ENCODE measurements at places on chromosomes 7 and 10. TPM values are rescaled to one million over a fixed set of nuclear protein-coding genes. Genes with fewer than 3 reads are reported as not detected.

DNA sequence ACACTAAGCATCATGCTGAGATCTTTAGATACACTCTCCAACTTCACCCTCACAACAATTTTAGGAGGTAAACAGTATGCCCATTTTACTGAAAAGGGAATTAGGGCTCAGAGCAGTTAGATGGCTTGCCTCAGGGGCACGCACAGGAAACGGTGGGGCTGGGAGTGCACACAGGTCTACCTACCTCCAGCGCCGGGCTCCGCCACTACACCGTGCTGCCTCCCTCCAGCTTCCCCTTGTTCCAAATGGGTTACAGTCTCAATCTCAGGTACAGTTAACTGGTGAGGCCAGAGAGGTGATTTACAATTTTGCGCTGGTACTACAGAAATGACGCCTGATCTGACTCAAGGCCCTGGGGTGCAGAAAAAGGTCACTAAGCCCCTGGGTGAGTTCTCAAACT lies 142.0 kb downstream of the NOC3L start:
- no peak for DNase-seq
- no peaks in the 10 kb centered on the region for H3K27me3 ChIP-seq
- H3K36me3 ChIP-seq: no peaks in the 10 kb centered on the region

- H3K27ac ChIP-seq: no peak overlapping the region
- no peaks in the 10 kb centered on the region for H3K36me3 ChIP-seq
- H3K4me1 ChIP-seq: no peaks in the 10 kb centered on the region
- H3K27me3 ChIP-seq: peaks cover 56% of the 10 kb centered on the region
- no peak overlapping the region for H3K4me3 ChIP-seq
- DNase-seq: peak; percentile 16
These were observed 51.3 kb upstream of the GPR26 start for GRCh38 chr10:123614888-123615287.

GRCh38 chr10:48449501-48450232 lies 143.2 kb downstream of the MAPK8 start:
- H3K27ac ChIP-seq: no peak overlapping the region
- DNase-seq: no peak
- no peaks in the 10 kb centered on the region for H3K36me3 ChIP-seq
- H3K27me3 ChIP-seq: no peaks in the 10 kb centered on the region

GRCh38 chr10:69052736-69053135 lies 35.2 kb upstream of the SRGN start:
- H3K4me1 ChIP-seq: no peaks in the 10 kb centered on the region
- no peak overlapping the region for H3K27ac ChIP-seq
- H3K36me3 ChIP-seq: no peaks in the 10 kb centered on the region
- no peak overlapping the region for H3K4me3 ChIP-seq
- no peak for DNase-seq
- no peaks in the 10 kb centered on the region for H3K27me3 ChIP-seq

- no peak overlapping the region for H3K27ac ChIP-seq
- peaks cover 12% of the 10 kb centered on the region for H3K36me3 ChIP-seq
- H3K4me1 ChIP-seq: peaks cover 13% of the 10 kb centered on the region
- DNase-seq: no peak
These were observed 7.6 kb downstream of the FOXK1 start for GRCh38 chr7:4689668-4690067.

GRCh38 chr10:74683067-74683466 lies 143.3 kb upstream of the KAT6B start:
- no peak overlapping the region for H3K4me3 ChIP-seq
- H3K27ac ChIP-seq: no peak overlapping the region
- no peak for DNase-seq

- H3K4me3 ChIP-seq: no peak overlapping the region
- H3K27ac ChIP-seq: no peak overlapping the region
- no peaks in the 10 kb centered on the region for H3K27me3 ChIP-seq
- DNase-seq: no peak
- H3K4me1 ChIP-seq: no peaks in the 10 kb centered on the region
- no peaks in the 10 kb centered on the region for H3K36me3 ChIP-seq
These were observed 68.5 kb downstream of the LRRC4 start for GRCh38 chr7:127962589-127963361.

DNA sequence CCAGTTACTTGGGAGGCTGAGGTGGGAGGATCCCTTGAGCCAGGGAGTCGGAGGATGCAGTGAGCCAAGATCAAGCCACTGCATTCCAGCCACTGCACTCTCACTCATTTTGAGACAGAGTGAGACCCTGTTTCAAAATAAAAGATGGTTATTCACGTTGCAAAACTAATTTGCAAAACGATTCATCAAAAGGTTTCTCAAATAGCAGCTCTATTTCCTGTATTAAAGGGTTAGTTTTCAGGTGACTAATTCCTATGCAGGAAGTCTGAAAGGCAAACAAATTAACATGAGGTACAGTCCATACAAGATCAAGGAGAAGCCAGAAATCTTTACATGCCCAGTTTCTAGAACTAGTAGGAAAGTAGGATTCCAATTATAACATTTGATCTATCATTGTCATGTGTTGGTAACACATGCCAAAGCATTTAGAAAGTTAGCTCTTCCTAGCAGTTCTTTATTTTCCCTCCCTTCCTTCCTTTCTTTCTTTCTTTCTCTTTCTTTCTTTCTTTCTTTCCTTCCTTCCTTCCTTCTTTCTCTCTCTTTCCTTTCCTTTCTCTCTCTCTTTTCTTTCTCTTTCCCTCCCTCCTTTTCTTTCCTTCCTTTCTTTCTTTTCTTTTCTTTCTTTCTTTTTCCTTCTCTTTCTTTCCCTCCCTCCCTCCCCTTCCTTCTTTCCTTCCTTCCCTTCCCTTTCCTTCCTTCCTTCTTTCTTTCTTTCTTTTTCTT lies 49.3 kb downstream of the DENND2A start:
- H3K4me1 ChIP-seq: peaks cover 3% of the 10 kb centered on the region
- no peaks in the 10 kb centered on the region for H3K27me3 ChIP-seq
- DNase-seq: no peak
- no peak overlapping the region for H3K4me3 ChIP-seq

GRCh38 chr10:78659598-78659967 lies 409.2 kb upstream of the ZMIZ1 start:
- peaks cover 7% of the 10 kb centered on the region for H3K27me3 ChIP-seq
- no peak for DNase-seq
- no peak overlapping the region for H3K27ac ChIP-seq
- no peaks in the 10 kb centered on the region for H3K36me3 ChIP-seq
- H3K4me3 ChIP-seq: no peak overlapping the region
- H3K4me1 ChIP-seq: no peaks in the 10 kb centered on the region

- H3K27me3 ChIP-seq: peaks cover 41% of the 10 kb centered on the region
- no peaks in the 10 kb centered on the region for H3K36me3 ChIP-seq
- H3K4me1 ChIP-seq: no peaks in the 10 kb centered on the region
- H3K27ac ChIP-seq: no peak overlapping the region
- no peak overlapping the region for H3K4me3 ChIP-seq
These were observed 42.3 kb upstream of the HMX3 start for GRCh38 chr10:123093489-123093888.

DNA sequence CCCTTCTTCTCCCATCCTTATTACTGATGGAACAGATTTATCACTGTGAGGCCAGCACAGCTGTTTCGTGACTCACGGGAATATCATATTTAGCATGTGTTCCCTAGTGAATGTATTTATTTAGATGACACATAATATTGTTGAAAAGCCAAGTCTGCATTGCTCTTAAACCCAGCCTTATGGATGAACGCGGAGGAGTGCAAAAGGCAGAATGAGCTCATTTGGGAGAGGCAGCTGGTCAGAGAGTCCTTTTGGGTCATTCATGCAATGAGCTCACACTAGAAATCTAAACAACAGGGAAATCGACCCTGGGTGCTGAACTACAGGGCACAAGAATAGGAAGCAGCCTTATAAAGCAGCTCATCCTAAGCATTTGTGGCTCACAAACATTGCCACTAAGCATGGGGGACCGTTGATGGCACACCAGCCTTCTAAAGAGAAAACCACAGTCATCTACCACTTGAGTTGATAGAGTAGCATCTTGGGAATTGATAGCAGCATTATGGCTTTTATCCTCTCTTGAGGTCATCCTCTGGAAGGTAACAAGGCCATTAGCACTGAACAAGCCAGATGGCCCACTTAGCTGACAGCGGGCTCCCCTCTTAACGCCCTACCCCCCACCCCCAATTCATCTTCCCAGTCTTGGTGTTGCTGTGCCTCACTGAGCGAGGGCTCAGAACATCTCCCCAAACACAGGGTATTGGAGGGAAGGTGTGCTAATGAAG lies 32.9 kb upstream of the SDK1 start:
- no peak for DNase-seq
- H3K4me1 ChIP-seq: peaks cover 3% of the 10 kb centered on the region
- no peak overlapping the region for H3K27ac ChIP-seq
- H3K4me3 ChIP-seq: no peak overlapping the region
- H3K27me3 ChIP-seq: peaks cover 37% of the 10 kb centered on the region
- no peaks in the 10 kb centered on the region for H3K36me3 ChIP-seq

DNA sequence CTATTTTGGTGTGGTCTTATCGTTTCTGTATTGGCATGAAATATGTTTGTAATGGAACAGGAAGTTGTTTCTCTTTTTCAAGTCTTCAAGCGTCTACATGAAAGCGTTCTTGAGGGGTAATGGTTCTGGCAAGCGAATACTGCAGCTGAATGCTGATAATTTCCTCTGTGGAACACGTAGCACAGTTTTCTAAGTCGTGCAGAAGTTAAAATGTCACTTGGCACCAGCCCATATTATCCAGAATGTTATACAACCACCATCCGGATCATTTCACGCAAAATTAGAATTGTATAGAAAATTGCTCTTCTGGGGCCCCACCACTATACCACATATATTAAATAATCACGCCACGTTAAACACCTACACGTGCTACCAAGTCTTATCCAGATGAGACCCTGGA lies 354.3 kb downstream of the CALN1 start:
- H3K36me3 ChIP-seq: no peaks in the 10 kb centered on the region
- H3K27ac ChIP-seq: no peak overlapping the region
- no peak for DNase-seq
- H3K27me3 ChIP-seq: no peaks in the 10 kb centered on the region
- no peak overlapping the region for H3K4me3 ChIP-seq

DNA sequence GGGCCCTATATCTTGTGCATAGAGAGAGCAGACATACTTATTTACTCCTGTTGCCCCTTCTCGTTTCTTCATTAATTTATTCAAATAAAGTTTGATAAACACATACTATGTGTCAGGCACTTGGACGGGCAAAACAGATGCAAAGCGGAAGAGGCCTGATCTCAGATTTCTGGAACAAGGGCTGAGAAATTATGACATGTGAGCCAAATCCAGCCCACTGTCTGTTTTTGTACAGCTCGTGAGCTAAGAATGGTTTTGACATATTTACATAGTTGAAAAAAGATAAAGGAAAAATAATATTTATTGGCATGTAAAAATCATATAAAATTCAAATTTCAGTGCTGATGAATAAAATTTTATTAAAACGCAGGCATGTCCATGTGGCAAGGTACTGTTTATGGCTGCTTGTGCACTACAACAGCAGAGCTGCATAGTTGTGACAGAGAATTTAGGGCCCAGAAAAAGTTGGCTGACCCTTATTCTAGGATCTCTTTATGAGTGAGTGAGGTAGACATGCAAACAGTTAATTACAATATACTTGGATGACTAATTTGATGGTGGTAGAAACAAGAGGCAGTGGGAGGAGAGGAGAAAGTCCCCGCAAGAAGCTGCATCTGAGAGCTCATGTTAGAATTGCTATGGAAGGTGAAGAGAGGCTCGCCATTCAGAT lies 68.1 kb upstream of the ITPRID1 start:
- H3K4me1 ChIP-seq: no peaks in the 10 kb centered on the region
- H3K27me3 ChIP-seq: peaks cover 6% of the 10 kb centered on the region
- no peak for DNase-seq
- H3K4me3 ChIP-seq: no peak overlapping the region
- no peaks in the 10 kb centered on the region for H3K36me3 ChIP-seq

GRCh38 chr7:20287317-20287716 lies 43.4 kb upstream of the ITGB8 start:
- no peaks in the 10 kb centered on the region for H3K36me3 ChIP-seq
- no peaks in the 10 kb centered on the region for H3K27me3 ChIP-seq
- H3K27ac ChIP-seq: no peak overlapping the region
- no peak for DNase-seq

DNA sequence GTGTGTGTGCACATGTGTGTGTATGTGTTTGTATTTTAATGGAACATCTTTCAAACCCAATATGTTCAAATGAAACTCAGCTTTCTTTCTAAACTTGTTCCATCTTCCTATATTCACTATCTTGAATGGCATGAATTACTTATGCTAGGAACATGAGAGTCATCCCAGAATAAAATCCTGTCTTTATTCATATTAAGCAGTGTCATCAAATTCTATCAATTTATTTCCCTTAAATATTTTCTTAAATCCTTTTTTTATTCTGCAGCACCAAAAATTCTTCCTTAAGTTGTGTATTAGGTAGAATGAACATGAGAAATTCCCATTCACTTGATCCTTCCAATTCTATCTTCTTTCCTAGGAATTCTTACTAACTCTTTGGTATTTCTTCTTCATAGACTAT lies 146.6 kb upstream of the PCDH15 start:
- H3K27ac ChIP-seq: no peak overlapping the region
- no peaks in the 10 kb centered on the region for H3K4me1 ChIP-seq
- no peaks in the 10 kb centered on the region for H3K36me3 ChIP-seq
- no peak for DNase-seq
- no peaks in the 10 kb centered on the region for H3K27me3 ChIP-seq

- no peaks in the 10 kb centered on the region for H3K36me3 ChIP-seq
- no peaks in the 10 kb centered on the region for H3K4me1 ChIP-seq
- H3K27ac ChIP-seq: no peak overlapping the region
These were observed 147.6 kb downstream of the ARID5B start for GRCh38 chr10:62048919-62049623.

DNA sequence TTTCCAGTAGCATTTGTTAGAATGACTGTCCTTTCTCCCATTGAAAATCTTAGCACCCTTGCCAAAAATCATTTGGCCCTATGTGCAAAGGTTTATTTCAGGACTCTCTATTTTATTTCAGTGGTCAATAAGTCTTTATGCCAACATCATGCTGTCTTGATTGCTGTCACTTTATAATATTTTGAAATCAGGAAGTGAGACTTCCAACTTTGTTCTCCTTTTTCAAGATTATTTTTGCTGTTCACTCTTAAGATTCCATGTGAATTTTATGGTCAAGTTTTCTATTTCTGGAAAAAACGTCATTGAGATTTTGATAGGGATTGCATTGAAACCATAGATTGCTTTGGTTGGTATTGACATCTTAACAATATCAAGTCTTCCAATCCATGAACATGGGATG lies 65.1 kb downstream of the PAXIP1 start:
- no peak for DNase-seq
- H3K27ac ChIP-seq: no peak overlapping the region
- no peaks in the 10 kb centered on the region for H3K36me3 ChIP-seq

Gene SSC4D
- total RNA-seq: 1.1 TPM

Gene TDRD1
- total RNA-seq: not detected

Gene PVRIG
- total RNA-seq: 0.30 TPM

Gene RBM28
- 66.3 TPM for total RNA-seq

Gene ACBD7
- total RNA-seq: 3.3 TPM

Gene ZNF786
- total RNA-seq: 8.5 TPM

Gene PNLIPRP3
- total RNA-seq: not detected

Gene CD36
- total RNA-seq: 0.32 TPM

Gene AGBL3
- total RNA-seq: 1.9 TPM

Gene PHKG1
- 1.1 TPM for total RNA-seq

Gene LFNG
- total RNA-seq: 14.3 TPM

Gene SHOC2
- total RNA-seq: 39.5 TPM

Gene CALCR
- total RNA-seq: 0.10 TPM
